Retinal pigment epithelial cell (primary cell): ENCODE measurements at places on chromosomes 13 and 19.

DNA sequence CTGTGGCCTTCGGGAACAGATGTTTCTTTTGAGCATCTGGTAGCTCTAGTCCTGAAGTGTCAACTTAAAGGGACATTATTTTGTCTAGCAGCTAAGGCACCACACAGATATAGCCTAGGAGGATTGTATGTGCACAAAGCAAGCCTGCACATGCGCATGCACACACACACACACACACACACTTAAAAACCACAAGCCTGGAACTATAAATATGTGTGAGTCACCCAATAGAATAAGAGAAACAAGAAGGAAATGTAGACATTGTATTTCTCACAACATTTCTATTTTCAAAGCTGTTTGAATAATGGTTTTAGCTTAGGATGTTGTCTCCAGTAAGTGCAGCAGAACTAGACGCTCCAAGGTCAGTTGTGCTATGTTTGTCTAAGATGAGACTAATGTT, 516.5 kb downstream of the SUCLA2 start:
- DNase-seq: peak; percentile 17

DNA sequence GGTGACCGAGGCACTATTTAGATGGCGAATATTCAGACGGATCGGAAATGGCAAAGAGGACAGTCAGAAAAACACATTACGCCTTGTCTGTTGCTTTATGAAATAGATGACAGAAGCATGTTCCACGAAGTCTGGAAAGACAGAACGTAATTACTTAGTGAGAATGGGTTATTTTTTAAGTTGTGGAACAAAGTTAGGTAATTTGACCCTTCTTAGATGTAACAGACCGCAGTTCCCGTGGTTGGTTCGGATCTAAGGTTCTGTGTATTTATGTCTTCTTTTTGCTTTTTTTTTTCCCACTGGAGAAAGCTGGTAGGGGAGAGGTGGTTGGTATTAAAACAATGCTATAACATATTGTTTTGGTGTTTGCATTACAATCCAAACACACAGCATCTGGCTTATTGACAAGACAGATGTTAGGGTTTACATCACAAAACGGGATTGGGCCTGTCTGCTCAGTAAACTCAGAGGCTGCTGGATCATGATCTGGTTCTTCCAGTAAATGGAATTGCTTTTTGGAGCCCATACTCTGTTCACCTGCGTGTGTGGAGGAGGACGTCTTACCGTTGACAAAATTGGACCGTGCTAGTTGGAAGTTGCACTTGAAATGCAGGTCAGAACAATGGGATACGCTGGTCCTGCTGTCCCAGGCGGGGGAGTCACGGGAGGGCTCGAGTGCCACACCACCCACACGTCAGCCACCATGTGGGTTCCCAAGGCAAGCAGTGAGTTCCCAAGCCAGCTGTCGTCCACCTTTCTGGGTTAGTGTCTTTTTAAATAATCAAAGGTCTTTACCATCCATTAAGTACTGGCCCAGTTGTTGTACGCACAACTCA, 13.8 kb downstream of the ATP11A start:
- DNase-seq: no peak

- no peak for DNase-seq
Measured at GRCh38 chr13:112438515-112438914, 62.4 kb downstream of the SPACA7 start.

- no peak for DNase-seq
Measured at GRCh38 chr19:12749938-12750521, 1.6 kb upstream of the BEST2 start.

- DNase-seq: no peak
Measured at GRCh38 chr13:67519356-67519755, 289.2 kb upstream of the PCDH9 start.

DNA sequence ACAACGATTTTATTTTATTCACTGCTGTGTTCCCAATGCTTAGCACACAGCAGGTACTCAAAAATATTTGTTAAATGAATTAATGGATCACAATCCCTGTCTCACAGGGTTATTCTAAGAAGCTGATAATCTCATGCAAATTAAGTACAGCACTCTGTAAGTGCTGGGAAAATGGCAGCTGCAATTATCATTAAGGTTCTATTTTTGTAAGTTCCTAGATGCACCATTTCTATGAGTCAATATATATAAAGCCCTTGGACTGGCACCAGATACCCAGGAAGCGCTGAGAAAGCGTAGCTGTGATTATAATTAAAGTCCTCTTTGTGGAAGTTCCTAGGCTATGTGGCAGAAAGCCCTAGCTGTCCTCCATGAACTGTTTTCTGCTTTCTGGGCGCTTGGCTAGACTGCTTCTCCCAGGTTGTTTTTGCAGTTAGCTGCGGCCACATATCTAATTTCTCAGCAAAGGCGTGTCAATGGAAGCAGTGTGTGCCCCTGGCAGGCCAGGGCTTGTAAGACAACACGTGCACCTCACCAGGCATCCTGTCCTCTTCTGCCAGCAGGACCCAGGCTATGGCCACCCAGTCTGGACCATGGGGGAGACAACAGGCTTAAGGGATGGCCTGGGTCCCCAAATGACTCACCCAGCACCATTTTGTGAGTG, 5.2 kb upstream of the SRRM5 start:
- DNase-seq: no peak

DNA sequence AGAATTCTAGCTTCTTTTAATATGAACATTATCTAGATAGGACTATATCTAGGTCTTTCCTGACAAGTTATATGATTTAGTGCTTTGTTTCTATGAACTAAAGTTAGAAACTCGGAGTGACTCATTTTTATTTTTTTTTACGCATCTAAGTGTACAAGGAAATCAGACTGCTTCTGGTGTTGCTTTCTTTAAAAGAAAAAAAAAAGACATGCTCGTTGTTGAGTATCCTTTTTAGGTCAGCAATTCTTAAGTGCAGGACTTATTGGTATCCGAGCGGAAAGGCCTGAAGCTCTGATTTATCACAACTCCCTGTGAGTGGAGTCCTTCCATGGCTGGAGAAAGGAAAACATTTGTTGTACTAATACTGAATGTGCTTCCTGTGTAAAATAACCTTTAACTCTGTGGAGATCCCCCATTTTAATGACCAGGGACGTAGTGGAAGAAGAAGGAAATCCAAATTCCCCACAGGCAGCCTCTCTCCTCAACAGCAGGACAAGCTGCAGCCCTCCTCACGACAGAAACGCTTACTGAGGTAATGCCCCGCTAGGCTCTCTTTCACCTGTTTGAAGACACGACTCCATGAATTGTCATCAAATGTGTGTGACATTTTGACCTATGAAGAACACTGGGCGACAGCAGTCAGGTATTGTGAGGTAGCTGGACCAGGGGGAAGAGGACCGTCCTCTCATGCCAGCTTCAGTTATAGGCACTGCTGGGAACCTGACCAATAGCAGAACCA, 17.9 kb upstream of the POMP start:
- DNase-seq: no peak

DNA sequence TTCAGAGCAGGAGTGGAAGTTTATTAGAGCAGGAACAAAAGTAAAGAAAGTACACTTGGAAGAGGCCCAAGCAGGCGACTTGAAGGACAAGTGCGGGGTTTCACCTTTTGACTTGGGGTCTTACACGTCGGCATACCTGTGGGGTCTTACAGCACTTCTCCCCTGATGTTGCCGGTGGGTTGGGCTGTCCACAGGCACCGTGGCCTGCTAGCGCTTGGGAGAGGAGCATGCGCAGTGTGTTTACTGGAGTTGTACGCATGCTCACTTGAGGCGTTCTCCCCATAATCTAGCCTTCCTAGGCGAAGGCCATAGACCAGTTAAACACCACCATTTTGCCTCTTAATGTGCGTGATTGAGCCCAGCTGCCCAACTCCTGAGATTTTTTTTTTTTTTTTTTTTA, 25.0 kb upstream of the PLEKHF1 start:
- DNase-seq: no peak

- no peak for DNase-seq
Measured at GRCh38 chr13:24141333-24141910, 19.1 kb upstream of the SPATA13 start.

GRCh38 chr19:37127999-37128820, 44.3 kb downstream of the ZNF585A start:
- DNase-seq: no peak

- no peak for DNase-seq
Measured at GRCh38 chr19:28641395-28641794, 571.6 kb downstream of the UQCRFS1 start.

GRCh38 chr13:93227878-93228642, 1.5 kb downstream of the GPC6 start:
- peak; percentile 85 for DNase-seq

DNA sequence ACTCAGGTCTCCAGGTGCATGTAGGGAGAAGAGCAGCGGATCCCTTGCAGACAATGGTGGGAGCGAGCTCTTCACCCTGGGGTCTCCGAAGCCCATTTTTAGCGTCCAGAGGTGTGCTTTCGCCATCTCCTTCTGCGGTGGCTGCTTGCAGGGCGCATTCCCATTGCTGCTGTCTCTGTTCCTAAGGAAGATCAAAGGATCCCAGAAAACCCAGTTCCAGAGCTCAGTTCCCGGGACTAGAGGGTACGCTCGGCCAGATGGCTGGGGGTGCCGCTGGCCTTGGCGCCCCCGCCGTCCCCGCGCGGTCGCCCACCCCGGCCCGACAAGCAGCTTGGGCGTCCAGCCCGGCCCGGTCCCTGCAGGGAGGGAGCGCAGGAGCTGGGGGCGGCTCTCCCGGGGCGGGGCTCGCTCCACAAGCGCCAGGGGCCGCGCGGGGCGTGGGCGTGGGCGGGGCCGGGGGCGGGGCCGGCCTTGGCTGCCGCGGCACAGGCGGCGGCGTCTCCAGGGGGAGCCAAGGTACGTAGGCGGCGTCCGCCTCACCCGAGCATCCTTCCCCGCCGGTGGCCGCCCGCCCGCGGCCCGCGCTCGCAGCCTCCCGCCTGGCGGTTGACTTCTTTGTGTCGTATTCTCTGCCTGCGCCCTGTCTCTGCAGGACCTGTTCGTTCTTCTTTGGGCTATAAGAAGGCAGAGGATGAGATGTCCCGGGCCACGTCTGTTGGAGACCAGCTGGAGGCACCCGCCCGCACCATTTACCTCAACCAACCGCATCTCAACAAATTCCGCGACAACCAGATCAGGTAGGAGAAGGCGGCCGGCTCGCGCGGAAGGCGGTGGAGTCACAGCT, 96.8 kb downstream of the ATP8A2 start:
- DNase-seq: no peak
